ENCODE measurements at places on chromosomes 11 and 22.

DNA sequence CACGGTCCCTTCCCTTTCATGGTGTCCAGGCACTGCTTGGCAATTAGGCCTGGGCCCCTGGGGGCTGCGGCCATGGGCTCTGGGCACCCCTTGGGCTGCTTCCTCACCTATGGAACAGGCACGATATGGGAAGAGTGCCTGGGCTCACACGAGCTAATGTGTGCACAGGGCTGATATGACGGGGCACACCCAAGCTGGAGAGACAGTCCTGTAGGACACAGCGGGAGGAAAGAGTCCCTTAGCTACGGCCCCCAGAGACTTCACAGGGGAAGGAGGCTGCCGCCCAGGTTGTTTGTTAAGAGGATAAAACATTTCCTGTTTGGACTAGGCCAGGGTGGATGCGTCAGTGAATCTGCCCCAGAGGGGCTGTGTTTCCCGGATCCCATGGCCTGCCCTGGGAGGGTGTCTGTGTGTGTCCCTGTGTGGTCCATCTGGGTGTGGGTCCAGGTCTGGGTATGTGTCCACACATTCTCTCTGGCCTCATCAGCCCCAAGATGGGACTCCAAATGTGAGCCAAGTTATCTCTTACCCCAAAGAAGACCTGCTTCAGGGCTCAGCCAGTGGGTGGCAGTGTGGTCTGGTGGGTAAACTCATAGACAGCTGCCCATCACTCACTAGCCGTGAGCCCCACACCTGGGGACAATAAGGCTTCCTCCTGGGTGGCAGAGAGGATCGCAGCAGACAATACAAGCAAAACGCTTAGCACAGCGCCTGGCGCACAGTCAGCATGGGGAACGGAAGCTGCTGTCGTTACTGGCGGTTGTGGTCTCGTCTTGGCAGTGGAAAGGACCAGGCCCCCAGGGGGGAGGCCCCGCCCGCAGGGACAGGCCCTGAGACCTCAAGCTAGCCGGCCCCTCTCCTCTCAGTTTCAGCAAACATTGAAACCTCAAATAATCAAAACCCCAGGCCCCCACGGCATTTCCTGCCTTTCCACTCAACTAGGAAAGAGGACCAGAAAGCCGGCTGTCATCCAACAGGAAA lies 3.2 kb upstream of the EMID1 start:
- peak; percentile 63 for DNase-seq

- DNase-seq, result no peak
Observed at GRCh38 chr11:5229356-5229755, 2.5 kb upstream of the HBB start.

GRCh38 chr11:57239348-57239747 lies 2.3 kb upstream of the APLNR start:
- no peak for DNase-seq

DNA sequence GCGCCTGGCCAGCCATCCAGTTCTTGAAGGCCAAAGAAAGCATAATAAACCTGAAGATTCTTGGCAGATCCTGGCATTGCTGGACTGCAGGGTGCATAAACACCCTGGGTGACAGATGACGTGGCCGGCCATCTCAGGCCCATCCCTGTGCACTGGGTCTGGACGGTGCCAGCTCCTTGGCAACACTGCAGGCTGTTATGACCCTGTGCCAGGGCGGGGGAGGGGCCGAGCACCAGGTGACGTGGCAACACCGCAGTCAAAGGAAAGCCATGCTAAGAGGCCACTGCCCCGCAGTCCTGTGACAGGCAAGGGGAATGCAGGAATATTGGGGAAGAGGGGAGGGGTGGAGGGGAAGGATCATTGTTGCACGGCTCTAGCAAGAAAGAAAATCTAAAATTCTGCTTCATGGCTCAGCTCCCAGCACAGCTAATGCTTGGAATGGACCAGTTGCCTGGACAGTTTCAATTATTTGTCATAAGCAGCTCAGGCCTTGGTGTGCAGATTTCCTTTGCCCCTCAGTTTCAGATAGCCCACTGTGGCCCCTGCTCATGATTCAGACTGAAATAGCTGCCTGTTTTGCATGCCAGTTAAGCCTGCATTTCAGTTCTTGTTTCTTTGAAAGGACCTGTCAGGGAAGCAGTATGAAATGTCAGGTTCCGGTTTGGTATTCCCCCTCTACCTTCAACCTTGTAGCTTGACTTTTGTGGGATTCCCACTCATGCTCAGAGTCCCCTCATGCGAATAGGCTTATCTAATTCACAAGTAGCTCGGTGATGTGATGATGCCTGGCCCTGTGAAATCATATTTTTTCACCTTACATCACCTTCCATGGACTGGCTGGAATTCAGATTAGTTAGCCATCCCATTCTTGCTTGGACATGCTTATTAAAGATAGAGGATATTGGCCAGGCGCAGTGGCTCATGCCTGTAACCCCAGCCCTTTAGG lies 29.7 kb upstream of the DDX6 start:
- no peak for DNase-seq

- DNase-seq, result no peak
Observed at GRCh38 chr11:99638073-99638553, 617.4 kb downstream of the CNTN5 start.

- no peak for DNase-seq
Observed at GRCh38 chr11:68010090-68011041, at the start of gene ALDH3B1. ALDH3B1 (plus strand) TSS chr11:68010327; CDS start chr11:68015298, 4,971 bp downstream.

- no peak for DNase-seq
Observed at GRCh38 chr11:62373464-62374119, 36.3 kb downstream of the ASRGL1 start.

GRCh38 chr11:69174841-69175240 lies 19.1 kb downstream of the SMIM38 start:
- no peak for DNase-seq

- DNase-seq, result peak; percentile 78
Observed at GRCh38 chr11:126416542-126417090, 61.1 kb downstream of the ST3GAL4 start.

GRCh38 chr11:46655631-46656030 lies 38.3 kb downstream of the ATG13 start:
- DNase-seq, result no peak

GRCh38 chr11:35211952-35212351 lies 73.0 kb downstream of the CD44 start:
- no peak for DNase-seq

DNA sequence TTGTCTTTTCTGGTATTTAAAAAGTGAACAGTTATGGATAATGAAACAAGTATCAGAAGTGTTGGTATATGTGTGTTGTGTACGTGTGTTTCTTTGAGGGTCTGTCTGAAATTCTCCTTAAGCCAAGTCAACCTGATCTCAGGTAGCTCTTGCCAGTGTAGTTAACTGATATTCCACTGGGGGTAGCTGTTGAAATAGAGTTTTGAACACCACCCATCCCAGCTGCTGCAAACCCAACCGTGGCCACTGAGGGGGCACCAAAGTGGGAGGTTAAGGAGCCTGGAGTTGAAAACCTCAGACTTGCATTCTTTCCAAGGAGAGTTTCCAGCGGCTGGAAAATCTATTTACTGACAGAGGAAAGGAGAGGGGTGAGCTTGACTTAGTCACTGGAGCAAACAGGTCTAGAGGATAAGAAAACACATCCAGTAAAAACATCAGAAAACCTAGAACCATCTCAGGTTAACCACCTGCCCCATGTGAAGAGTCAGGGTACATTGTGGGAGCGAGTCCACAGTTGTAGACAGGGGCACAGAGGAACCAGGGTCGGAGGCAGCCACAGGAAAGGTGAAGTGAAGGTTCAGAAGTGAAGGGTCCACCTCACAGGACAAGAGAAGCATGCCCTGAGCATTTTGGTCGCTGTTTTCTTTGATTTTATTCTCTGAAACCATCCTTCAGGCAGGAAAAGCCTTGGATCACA lies 8.8 kb upstream of the CUL5 start:
- DNase-seq, result peak; percentile 31

DNA sequence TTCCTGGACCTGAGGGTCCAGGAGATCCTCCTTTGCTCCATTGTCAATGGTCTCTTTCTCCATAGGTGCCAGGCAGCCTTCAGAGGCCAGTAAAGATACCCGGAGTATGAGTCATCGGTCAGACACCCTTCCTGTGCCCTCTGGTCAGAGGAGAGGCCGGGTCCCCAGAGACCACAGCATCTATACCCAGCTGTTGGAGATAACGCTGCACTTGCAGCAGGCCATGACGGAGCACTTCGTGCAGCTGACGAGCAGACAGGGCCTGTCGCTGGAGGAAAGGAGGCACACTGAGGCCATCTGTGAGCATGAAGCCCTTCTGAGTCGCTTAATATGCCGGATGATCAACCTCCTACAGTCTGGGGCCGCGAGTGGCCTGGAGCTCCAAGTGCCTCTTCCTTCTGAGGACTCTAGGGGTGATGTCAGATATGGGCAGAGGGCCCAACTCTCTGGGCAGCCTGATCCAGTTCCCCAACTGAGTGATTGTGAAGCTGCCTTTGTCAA lies at the start of gene ACCSL:
TSS of gene ACCSL (plus strand) at position 51 of the 501 bp plus-strand sequence. CDS start at position 107, 56 bp downstream.
- DNase-seq, result no peak

GRCh38 chr11:127071606-127072005 lies 71.0 kb upstream of the KIRREL3 start:
- no peak for DNase-seq

GRCh38 chr11:9651899-9652748 lies 11.8 kb upstream of the SWAP70 start:
- DNase-seq, result no peak
